Activated naive CD4-positive, alpha-beta T cell treated with Interleukin-2 at 50 U/mL for 16 hours (primary cell): ENCODE measurements at places on chromosomes 5 and 9.

DNA sequence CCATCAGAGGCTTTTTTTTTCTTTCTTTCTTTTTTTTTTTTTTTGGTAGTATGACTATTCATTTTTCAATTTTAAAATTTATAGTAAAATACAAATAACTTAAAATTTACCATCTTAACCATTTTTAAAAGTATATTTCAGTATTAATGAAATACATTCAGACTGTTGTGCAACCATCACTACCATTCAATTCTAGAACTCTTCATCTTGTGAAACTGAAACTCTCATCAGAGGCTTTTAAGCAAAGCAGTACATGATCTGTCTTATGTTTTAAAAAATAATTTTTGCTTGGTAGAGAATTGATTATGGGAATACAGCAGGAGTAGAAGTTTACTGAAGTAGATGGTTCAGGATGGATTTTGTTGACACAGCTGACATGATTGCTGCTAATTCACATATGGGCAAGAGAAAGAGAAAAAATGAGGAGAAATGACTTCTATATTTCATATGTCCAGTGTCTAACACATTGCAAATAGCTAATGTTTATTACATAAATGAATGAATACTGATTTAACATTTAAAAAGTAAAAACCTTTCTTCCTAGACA lies 13.4 kb downstream of the ELOVL7 start:
- no peak for DNase-seq

- no peak for DNase-seq
Observed at GRCh38 chr5:136036293-136036911, 7.6 kb downstream of the TGFBI start.

DNA sequence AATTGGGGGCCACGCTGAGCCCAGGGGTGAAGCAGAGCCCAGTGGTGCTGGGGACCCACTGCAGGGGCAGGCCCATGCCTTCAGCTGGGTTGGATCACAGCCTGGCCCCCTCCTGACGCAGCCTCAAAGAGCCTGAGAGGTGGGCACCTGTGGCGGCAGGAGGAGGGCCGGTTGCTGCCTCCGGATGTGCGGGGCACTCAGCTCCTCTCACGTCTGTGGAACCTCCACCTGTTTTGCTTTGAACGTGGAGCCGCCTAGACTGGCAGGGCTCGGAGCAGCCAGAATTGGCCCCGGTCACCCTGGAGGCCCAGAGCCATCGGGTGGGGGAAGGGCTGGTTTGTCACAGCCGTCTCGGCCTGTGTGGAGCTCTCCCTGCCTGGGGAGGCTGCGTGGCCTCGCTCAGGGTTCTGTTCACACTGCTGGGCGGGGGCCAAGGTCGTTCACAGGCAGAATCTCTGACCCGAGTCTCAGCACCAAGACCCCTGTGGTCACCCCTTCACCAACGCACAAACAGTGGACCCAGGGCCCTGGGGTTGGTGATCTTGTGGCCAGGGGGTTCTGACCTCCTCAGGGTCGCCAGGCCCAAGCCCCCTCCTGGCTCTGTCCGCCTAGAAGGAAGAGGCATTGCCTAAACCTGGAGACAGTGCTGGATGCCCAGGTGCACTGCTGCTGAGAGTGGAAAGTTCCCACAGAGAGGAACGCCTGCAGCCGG lies 9.2 kb upstream of the SLC9A3 start:
- no peak for DNase-seq

- DNase-seq = no peak
Observed at GRCh38 chr5:94577466-94578245, 40.7 kb downstream of the KIAA0825 start.

GRCh38 chr9:38227061-38227540 lies 158.1 kb upstream of the SHB start:
- peak; percentile 9 for DNase-seq

DNA sequence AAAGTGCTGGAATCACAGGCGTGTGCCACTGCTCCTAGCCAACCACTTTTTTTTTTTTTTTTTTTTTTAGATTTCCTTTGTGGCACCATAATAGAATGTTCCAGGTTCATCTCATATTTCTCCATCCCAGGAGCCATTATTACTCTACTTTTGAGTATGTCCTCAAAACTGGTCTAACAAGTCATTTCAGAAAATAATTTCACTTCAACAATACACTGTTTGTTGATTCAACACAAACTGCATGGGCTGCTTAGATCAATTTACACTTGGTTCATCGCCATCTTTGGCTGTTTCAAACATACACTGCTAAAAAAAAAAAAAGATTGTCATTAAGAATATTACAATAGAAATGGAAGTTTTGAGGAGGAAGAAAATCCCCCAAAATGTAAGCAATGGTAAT lies 57.9 kb downstream of the CSNK1A1 start:
- no peak for DNase-seq

- DNase-seq = no peak
Observed at GRCh38 chr5:39273314-39273954, 54.1 kb upstream of the FYB1 start.

GRCh38 chr9:123091459-123091858 lies 58.0 kb downstream of the GPR21 start:
- DNase-seq = no peak

- DNase-seq = no peak
Observed at GRCh38 chr9:106893088-106893487, 30.1 kb downstream of the ZNF462 start.

DNA sequence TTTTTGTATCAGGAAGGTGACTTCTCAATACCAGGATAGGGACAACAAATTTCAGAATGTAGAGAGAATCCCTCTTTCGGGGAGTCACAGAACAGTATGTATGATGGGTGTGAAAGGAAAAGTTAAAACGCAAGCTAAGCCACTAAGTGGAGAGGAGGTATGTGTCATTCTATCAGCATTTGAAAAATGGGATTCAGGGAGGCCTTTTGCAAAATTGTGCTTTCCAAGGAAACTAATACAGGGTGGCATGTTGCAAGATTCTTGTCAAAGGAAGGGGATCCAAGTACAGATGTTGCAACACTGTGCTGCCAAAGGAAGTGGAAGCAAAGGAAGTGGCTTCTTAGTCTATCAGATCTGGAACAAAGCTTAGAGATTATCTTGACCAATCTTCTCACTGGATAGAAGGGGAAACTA lies 12.6 kb upstream of the TNIP1 start:
- DNase-seq = no peak

GRCh38 chr9:114367772-114368569 lies 19.8 kb downstream of the AKNA start:
- DNase-seq = no peak

- no peak for DNase-seq
Observed at GRCh38 chr5:66813306-66813705, 217.1 kb downstream of the MAST4 start.

DNA sequence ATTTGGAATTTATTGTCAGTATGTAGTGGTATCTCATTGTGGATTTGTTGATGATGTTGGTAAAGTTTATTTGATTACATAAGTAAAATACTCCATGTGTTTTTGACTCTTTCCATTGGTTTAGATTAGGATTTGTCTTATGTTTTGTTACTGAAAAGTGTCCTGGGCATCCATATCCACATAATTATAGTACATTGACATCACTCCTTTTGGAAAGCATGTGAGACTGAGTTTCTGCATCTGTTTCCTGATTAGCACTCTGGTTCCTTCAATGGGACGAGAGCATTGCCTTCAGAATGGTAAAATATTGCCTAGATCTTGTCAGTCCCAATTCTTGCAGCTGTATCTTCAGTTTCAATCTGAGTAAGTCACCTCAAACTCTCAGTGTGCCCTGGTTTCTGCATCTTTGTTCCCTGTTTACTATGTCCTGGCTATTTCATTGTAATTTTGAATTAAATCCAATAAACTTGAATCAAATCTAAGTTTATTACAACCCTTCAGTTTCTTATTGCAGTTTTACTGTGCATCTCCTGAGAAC lies 128.1 kb downstream of the FBXO38 start:
- no peak for DNase-seq

DNA sequence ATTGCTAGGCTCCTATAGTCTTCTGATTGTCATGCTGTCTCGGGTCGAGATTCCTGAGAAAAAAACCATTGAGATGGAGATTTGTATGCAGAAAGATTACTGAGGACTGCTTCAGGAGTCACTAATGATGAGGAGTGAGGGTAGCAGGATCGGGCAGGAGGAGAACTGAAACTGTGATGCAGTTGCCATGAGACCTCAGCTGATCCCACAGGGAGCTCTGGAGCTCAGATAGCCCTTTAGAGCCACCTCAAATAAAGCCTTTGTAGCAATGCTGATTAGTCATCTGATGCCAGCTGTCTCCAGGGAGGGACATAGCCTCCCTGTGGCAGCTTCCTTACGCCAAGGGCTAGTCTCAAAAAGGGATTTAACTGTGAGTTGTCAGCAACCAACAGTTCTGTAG lies 256.9 kb downstream of the DMAC1 start:
- no peak for DNase-seq

GRCh38 chr5:145520335-145520734 lies 314.8 kb downstream of the PRELID2 start:
- DNase-seq = no peak

GRCh38 chr5:58999804-59000203 lies 416.9 kb downstream of the RAB3C start:
- DNase-seq = no peak

- no peak for DNase-seq
Observed at GRCh38 chr9:76717613-76718012, 46.6 kb upstream of the PCA3 start.

DNA sequence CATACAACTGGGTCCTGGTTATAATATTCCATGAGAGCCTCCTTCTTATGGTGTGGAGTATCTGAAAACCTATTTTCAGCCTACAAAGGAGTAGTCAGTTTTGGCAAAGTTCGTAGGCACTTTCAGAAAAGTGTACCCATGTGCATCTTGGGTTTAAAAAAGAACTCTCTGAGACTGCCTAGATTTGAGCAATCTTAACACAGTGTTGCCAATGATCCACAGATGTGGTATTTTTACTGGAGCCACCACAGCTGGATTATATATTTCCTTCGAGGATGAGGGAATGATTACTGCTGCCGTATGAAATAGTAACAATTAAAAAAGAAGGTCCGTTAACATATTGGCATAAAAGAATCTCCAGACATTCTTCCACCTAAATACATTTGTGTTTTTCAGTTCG lies 1.1 kb downstream of the PALM2AKAP2 start:
- no peak for DNase-seq

- DNase-seq = no peak
Observed at GRCh38 chr9:12972608-12973589, 198.1 kb downstream of the LURAP1L start.

GRCh38 chr5:81154725-81155124 lies 78.4 kb upstream of the CKMT2 start:
- DNase-seq = no peak

DNA sequence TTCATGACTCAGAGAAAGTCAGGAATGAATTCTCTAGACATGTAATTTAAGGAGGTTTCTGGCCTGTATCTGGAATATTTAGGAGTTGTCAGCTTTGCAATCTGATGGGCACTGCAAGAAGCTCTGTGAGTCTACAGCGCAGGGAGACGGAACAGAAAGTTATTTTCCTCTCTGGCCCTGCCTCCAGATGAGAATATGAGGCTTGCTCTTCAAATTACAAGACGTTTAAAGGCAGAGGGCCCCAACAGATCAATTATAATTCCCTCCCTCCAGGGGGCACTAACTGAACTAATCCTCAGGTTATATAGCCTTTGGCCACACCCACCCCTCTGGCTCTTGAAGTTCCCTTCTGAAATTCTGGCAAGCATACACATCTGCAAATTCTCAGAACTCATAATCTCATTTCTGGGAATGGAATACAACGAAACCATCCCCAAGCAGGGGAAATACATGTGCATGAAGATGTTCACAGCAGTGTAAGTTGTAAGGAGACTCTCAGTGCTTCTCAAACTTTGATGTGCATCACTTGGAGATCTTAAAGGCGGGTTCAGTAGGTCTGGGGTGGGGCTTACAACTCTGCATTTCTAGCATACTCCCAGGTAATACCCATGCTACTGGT lies 307.6 kb downstream of the CWC27 start:
- peak; percentile 48 for DNase-seq

- DNase-seq = no peak
Observed at GRCh38 chr5:5270958-5271785, 131.0 kb downstream of the ADAMTS16 start.

- no peak for DNase-seq
Observed at GRCh38 chr9:76699971-76700370, 64.3 kb upstream of the PCA3 start.

DNA sequence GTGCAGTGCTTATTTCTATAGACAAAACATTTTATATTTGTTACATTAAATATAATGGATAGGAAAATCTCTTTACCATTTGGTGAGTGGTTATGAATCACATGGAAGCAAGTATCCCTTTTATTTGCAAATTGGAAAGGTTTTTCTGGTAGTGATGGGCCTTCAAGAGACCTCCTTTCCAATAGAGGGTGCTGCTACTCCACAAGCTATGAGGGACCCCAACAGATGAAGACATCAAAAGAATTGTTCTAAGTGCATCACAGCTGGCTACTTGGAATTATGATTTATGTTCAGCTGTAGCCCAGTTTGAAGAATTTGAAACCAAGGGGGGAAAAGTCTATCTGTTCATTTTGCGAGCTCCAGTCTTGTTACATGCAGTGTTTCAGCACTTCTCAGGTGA lies 493.7 kb upstream of the SGCD start:
- no peak for DNase-seq

DNA sequence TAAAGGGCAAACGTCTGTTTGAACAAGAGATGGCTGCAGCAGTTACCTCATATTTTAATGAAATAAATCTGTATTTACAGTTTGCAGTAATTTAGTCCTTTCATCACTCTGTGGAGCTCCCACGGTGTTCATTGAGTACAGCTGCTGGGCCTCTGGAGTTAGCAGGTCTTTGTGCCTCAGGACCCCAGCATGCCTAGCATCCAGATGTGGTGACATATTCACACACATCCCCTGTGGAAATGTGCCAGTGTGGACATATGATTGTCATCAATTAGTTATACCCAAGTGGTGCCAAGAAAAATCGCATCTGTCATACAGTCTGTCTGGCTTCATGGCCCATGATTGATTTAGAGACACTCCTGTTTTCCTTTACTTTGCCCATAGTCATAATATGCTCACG lies 77.3 kb downstream of the NNT start:
- no peak for DNase-seq

DNA sequence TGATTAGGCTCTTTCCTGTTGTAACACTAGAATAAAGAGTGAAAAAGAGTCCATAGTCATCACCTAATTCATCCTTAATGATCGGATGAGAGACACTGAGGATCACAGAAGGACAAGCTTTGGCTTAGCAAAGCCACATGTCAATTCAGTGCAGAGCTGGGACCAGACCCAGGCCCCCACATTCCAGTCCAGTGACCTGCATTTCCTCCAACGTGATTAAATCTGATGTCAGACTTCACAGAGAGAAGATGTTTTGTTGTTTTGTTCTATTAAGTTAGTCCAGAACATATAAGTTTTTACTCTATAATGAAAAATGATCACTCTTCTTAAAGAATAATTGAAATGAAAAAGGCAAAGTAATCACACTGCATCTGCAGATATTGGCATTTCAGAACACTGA lies 377.9 kb upstream of the PAPPA start:
- no peak for DNase-seq

GRCh38 chr9:33506626-33507370 lies 17.3 kb upstream of the ANKRD18B start:
- DNase-seq = peak; percentile 18

- DNase-seq = peak; percentile 17
Observed at GRCh38 chr9:137083394-137084004, 3.3 kb upstream of the MAN1B1 start.

GRCh38 chr9:83588256-83588655 lies 34.7 kb upstream of the IDNK start:
- DNase-seq = no peak

GRCh38 chr9:138014563-138014945 lies 137.0 kb downstream of the CACNA1B start:
- DNase-seq = no peak

- no peak for DNase-seq
Observed at GRCh38 chr9:79176014-79176697, 395.6 kb upstream of the TLE4 start.
